ENCODE measurements at places on chromosomes 1 and 21. TPM values are rescaled to one million over a fixed set of nuclear protein-coding genes. Genes with fewer than 3 reads are reported as not detected.

The NCMAP gene
- under 0.01 TPM for total RNA-seq

The S100A9 gene
- not detected for total RNA-seq

The DFFB gene
- 3.9 TPM for total RNA-seq

The SERPINC1 gene
- total RNA-seq: not detected

The AIRE gene
- not detected for total RNA-seq

The FAM131C gene
- not detected for total RNA-seq

The TPTE gene
- 0.22 TPM for total RNA-seq

The FBLIM1 gene
- total RNA-seq: 373 TPM

The AMY1B gene
- total RNA-seq: not detected

The RNU1-4 gene
- under 0.01 TPM for total RNA-seq

The KRTAP12-2 gene
- not detected for total RNA-seq

The MYBPH gene
- total RNA-seq: not detected

The C4BPA gene
- not detected for total RNA-seq

The PSMD4 gene
- 173 TPM for total RNA-seq

The TCEA3 gene
- 38.9 TPM for total RNA-seq

The ESRRG gene
- total RNA-seq: 0.39 TPM

The ABCG1 gene
- 2.8 TPM for total RNA-seq

The ARMH1 gene
- 0.22 TPM for total RNA-seq

All from placental epithelial cell (primary cell).